ENCODE measurements at places on chromosomes 5 and 9.

GRCh38 chr9:122389799-122390481 lies 19.1 kb downstream of the PTGS1 start:
- DNase-seq = no peak

DNA sequence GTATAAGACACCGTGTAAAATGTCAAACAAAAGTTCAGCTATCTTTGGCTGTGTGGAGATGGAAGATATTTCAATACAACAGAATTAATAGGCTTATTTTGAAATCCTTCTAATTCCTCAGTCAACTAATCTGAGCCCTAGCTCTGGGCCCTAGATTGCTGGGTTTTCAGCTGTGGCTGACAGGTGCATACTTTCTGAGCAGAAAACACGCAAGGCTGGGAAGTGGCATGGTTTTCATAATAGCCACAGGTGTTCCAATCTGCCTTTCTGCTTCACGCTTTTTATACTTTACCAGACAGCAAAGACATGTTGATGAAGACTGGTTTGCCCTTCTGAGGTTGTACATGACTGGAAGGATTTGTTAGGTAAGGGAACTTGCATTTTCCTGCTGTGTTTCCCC lies 20.7 kb upstream of the XPA start:
- DNase-seq = no peak

DNA sequence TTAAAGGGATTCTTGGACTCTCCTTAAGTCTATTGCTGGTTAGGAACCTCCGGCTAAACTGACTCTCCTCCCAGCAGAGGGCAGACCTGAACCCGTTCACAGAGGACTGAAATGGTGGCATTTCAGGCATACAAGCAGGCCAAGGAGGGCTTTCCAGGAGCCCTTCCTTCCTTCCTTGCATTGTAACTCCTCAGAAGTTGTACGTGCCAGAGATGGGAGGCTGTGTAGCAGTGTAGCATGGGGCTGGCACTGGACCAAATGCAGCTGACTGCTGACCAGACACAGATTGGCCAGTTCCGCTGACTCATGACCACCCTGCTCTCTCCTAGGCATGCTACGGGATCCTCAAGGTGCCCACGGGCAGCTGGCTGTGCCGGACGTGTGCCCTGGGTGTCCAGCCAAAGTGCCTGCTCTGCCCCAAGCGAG lies 36.4 kb downstream of the JADE2 start:
- DNase-seq = no peak

- DNase-seq = no peak
These were observed 68.7 kb downstream of the PRR16 start for GRCh38 chr5:120532835-120533234.

DNA sequence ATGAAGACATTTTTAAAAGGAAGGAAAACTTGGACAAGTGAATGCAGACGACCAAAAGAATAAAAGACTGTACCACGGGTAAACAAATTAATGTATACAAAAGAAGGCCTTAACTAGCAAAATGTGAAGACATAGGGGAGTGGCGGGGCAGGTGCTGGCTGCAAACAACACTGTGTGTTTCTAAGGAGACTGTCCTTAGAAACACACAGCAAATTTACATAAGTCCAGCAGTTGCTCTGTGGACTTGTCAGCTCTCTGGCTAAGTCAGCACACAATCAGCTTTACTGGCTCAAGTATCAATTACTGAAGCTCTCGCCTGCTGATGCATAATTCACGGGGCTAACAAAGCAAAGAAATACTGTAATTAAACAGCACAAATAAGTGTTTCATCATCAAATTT lies 24.8 kb downstream of the PTBP3 start:
- no peak for DNase-seq

DNA sequence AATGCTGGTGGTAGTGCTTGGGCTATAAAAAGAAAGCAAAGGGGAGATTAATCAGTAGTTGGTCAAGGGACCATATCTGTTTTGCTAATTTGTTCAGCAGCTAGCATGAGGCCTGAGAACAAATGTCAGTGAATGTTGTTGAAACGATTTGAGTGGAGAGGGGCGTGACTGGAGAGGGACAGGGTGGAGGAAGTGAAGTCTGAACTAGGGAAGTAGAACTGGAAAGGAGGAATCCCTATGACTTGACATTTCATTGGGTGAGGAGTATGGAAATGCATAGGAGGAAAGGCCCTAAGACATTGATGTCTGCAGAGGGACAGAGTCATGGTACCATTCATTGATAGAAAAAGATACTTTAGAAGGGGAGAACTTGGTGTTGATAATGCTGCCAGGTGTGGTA lies 19.7 kb downstream of the TLE4 start:
- DNase-seq = no peak

DNA sequence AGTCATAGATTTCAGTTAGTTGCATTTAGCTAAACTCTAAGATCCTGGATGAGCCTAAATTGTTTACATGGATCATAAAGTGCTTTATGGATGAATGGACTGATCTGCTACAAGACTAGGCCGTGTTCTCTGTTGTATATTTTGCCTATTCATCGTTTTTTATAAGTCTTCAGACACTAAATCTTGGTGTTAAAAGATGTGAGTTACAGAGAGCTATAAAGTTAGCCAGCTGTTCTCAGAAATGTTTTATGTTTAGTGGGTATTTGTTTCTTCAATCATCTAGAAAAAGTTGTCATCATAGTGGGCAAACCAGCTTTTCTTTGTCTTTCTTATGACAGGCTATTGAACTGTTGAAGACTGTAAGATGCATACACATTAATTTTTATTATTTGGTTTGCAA lies 585.8 kb upstream of the SEMA6A start:
- no peak for DNase-seq

GRCh38 chr9:127714951-127715469 lies 453 bp downstream of the PTRH1 start:
- DNase-seq = no peak

GRCh38 chr9:477193-477592 lies 262.5 kb downstream of the DOCK8 start:
- DNase-seq = no peak

All from midbrain (tissue), 1 donor.